NAMALWA (cell line): ENCODE measurements at places on chromosomes 13 and 19.

DNA sequence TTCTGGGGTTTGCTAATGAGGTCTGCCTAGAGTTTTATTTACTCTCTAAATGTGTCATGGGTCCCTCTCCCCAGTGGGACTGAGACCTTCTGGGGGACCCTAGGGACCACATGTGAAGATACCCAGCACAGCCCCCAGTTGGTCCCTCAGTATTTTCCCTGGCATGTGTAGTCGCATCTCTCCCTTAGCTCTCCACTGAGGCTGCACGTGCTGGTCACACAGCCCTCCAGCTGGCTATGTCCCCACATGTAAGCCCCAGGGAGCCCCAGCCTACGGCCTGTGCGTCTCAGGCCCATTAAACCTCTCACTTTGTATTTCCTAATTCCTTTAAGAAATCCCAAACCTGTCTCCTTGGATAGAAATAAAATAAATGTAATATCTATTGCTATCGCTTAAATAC is 189.6 kb upstream of the TSHZ3 start:
- no peak for DNase-seq

DNA sequence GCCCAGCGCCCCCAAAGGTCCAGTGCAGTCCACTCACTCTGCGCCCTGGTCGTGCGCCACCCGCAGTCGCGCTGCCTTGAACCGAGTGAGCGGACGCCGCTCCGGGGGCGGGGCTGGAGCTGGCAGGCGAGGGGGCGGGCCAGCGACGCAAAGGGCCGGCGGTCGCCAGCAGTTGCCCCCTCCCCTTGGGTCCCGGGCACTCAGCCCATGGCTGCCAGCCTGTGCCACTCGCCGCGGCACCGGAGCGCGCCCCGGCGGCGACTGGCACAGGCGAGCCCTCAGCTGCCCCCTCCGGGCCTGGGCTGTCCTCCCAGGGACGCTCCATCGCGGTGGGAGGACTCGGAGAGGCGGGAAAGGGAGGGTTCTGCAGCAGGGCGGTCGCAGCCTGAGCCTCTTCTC is at the start of gene S1PR5:
Gene S1PR5 (minus strand): TSS at position 87 of the 399 bp plus-strand sequence. CDS start 2,436 bp downstream, outside the sequence.
- DNase-seq, result no peak

DNA sequence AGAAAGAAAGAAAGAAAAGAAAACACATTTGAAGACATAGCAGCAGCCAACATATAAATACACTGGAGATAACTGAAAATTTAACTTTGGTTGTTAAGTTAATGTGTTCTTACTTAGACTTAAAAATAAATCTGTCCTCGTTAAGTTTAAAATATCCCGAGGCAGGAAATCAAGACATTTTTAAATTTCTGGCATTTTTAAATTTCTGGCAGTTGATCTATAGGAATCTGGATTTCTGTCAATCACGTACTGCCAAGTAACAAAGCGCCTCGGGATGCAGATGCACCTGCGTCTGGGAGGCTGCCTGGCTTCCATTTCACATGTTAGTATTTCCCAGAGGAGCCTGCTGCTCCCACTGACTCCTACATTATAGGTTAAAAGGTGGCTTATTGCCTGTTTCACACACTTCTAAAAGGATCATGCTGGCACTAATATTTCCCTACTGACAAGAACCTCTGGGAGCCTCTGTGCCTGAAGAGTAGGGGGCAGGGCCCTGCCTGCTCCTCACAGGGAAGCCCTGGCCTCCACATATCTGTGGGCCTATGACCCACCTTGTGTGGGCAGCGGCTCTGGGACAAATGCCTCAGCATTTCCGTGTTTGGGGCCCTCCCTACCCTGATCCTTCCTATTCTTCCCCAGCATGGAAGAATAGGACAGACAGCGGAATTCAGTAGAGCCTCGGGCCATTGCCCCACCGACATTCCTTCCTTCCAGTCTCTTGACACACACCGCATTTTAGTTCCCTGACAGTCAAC is 62.8 kb upstream of the ATP12A start:
- DNase-seq, result no peak

GRCh38 chr13:99980824-99981734 is 505 bp upstream of the ZIC2 start:
- no peak for DNase-seq

- peak; percentile 55 for DNase-seq
Measured at GRCh38 chr13:60990032-60990733, 425.5 kb downstream of the PCDH20 start.

DNA sequence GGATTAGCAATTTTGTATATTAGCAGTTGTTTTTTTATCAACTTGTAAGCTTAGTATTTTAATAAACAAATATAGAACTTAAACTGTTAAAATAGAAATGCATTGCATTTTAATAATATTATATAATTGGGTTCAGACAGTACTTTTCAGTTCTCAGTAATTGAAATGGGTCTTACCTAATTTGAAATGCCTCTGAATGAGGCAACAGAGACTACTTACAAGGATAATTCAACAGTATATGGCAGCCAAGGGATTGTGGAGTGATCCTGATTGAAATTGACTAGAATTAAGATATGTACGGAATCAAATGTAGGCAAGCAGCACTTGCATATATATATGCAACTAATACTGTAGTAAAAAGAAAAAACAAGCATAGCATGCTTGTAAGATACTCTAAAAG is 1503.9 kb upstream of the MIR17HG start:
- DNase-seq, result no peak

DNA sequence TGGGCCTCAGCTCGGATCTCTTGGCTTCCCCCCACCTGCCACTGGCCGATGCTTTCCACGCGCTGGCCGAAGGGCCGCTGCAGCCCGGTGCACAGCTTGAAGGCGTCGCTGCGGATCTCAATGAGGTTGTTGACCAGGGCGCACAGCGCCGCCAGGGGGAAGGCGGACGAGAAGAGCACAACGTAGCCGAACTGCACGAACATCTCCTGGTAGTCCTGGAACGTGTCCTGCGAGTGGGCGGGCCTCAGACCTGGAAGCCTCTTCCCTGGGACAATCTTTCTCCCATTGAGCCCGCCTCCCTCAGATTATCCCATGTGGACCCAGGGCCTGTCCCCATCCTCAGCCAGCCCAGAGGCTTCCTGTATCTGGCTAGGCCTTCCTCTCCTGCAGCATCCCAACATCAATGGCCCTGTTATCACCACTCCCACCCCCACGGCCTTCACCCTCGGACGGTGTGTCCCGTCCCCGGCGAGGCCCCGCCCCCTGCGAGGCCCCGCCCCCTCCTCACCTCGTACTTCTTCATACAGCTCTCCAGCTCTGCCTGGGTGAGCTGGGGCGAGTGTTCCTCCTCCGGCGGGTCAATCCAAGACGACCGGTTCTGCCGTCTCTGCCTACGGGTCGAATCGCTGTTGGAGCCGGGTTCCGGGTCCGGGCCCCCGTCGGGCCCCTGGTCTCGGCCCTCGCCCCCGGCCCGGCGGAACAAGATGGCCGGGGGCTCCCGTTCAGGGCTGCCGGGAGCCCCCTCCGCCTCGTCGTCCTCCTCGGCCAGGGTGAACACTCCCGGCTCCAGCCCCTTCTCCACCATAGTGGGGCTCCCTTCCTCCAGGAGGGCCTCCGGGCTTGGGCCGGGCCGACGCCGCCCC is 6.8 kb downstream of the ANO8 start:
- peak; percentile 43 for DNase-seq

DNA sequence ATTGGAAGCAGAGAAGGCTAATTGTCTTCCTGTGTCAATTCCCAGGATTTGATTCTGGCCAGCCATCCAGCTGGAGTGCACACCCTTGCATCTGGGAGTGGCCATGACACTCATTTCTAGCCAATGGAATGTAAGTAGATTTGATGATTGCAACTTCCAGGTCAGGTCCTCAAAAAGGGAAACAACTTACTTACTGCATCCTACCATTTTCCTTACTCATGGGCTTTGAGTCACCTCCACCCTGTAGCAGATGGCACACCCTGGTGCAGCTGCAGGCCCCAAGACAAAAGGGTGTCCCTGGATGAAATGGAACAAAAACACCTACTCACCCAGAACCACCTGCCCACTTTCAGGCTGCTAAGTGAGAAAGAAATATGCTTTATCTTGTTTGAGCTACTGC is 27.3 kb upstream of the MPHOSPH8 start:
- no peak for DNase-seq

DNA sequence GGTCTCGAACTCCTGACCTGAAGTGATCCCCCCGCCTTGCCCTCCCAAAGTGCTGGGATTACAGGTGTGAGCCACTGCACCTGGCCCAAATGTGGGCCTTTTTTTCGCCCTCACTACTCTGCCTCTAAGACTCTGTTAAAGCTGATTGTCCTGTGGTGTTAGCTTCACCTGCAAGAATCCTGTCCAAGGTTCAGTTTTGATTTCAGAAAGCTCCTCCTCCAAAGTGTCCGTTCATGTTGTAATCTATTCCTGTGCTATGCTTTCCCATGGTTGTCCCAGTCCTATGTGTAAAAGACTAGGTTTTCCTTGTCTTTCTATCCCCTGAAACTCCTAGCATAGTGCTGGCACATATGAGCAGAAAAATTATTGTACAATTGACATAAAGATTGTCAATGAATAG is 440.9 kb downstream of the KLF5 start:
- DNase-seq, result no peak

GRCh38 chr19:11169896-11170678 is 14.5 kb upstream of the SPC24 start:
- DNase-seq, result no peak

GRCh38 chr19:38115271-38115802 is 108.7 kb downstream of the DPF1 start:
- no peak for DNase-seq

GRCh38 chr13:109874484-109875454 is 88.4 kb upstream of the IRS2 start:
- no peak for DNase-seq

DNA sequence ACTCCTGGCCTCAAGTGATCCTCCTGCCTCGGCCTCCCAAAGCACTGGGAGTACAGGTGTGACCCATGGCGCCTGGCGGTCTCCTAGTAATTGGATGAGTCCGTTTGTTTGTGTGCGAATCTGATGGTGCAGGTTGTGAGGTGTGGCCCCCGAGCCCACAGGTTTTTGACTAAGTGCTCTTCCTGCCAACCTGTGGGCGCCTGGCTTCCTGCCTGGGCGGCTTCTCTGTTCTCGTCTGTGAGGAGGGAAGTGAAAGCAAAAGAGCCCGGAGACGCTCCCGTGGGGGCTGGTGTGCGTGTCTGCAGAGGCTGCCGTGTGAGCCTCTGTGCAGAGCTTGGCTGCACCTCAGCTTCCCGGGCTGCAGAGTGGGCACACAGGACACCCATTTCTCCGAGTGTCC is 10.0 kb downstream of the ARHGAP45 start:
- DNase-seq, result peak; percentile 95

DNA sequence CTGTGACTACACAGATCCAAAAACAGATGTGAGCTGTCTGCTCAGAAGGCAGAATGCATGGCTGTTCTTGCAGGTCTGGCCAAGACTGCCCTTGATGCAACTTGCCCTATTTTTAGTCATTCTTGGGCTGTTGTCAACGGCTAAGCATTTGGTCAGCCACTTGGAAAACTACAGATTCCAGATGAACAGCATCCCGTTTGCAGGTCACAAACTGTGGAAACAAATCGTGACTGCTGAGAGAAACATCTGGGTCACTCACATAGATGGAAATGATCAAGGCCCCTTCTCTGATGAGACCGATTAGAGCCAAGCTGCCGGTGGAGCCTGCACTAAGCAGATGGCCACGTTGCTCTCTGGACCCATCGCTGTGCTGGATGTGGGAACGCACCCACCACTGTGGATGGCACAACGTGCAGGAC is 15.4 kb upstream of the METTL21C start:
- no peak for DNase-seq

DNA sequence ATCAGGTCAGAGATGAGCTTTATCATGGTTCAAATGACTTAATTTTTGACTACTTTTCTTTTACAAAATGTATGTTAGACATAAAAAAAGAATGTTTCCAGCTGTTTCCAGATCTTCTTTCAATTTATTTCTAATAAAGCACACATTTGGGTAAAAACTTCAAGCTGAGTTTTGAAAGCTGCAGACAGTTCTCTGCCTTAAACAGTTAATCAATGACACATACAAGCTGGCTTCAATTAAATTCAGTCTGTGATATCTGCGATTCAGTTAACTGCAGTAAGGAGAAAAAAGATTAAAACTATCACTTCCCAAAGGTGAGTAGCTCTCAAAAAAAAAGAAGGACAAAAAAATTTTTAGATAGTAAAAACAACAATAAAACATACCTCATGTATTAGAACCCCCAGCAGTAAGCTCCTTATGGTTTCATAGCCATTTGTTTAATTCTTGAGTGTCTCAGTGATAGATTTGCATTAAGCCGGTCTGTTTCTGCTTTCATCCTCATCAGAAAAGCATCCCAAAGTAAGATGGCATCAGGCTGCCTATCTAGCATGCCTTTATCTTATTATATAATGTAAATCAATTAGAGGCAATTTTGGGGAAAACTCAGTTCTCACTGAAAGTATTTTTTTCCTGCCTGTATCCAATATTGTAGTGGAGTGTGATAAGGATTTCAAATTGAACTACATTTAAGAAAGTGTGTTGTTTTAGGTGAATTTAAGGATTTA is 81.8 kb upstream of the STARD13 start:
- no peak for DNase-seq

GRCh38 chr19:4699826-4700692 is 23.6 kb downstream of the DPP9 start:
- no peak for DNase-seq

DNA sequence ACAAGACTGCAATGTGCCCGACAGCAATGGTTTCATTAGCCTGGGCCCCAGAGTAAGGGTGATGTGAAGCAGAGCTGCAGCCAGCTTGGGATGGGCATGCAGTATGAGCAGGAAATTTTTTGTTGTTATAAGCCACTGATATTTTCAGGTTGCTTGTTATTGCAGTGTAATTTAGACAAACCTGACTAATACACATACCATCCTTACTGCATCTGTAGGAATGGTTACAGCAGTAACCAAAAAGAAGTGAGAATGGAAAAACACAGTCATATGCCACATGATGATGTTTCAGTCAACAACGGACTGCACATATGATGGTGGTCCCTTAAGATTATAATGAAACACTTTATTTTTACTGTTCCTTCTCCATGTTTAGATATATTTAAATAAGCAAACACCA is 8.6 kb upstream of the POMP start:
- DNase-seq, result no peak

- no peak for DNase-seq
Measured at GRCh38 chr13:111572956-111573761, 252.7 kb downstream of the TEX29 start.

- no peak for DNase-seq
Measured at GRCh38 chr13:25588336-25589060, 216.7 kb downstream of the ATP8A2 start.

DNA sequence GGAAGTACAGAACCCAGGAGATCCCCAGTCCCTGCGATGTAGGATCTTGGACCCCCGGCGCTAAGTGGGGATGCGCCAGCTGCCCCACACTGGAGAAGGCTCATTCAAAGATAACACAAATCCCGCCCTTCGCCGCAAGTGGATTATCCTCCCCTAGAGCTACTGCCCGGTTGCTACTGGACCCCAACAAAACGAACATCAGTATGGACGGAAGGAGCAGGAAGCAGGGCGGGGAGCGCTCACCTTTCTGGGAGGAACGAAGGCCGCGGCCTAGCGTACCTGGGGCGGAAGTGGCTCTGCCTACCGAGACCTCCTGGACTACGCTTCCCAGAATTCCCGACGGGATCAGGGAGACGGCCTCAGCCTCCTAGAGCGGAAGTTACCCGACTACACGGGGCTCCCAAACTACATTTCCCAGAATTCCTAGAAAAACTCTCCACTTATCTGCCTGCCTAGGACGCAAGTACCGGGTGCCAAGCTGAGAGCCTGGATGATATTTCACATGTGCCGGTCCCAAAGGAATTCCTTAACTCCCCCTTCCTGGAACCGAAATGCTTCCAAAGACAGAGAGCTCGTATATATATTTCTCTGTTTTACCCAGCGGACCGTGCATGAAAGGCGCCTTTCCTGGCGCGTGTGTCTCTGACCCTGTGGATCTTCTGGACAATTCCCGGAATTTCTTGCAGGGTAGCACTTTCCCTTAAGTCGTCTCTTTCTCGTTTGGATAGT is at the start of gene ZNF112:
Gene ZNF112 (minus strand): TSS at position 298 of the 729 bp plus-strand sequence. CDS start 16,141 bp downstream, outside the sequence.
- no peak for DNase-seq

- DNase-seq, result no peak
Measured at GRCh38 chr13:102693250-102693649, 1.6 kb downstream of the METTL21C start.
